ENCODE measurements at places on chromosomes 1 and 21.

DNA sequence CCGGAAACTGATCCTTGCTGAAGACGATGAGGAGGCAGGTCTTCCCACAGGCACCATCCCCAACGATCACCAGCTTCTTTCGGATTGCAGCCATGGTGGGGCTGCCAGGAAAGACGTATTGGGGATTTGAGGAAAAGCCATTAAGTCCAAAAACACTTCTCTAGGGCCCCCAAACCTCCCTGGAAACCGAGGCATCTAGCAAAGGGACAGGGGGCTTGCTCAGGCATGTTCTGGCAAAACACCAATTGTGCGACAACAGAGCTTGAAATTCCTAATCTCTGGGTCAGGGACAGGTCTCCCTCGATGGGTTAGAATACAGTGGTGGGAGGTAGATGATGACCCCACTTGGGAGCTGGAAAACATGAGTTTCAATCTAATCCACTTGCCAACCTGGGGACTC lies 3.2 kb downstream of the RHOC start:
- DNase-seq = no peak

DNA sequence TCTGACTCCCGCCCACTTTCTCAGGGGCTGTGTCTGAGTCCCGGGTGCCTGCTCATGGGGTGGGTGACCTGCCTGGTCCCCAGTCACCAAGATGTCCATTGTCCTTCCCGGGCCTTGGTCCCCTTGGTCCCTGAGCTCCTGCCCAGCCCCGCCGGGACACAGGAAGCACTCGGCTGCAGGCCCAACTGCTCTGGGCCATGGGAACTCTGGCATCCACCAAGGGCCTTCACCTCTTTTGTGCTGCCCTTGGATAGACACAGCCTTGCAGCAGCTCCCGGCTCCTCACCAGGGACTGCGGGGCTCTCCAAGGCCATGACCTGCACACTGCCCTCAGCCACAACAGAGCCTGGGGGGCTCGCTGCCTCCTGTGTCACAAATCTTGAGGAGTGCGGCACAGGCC lies 22.1 kb upstream of the MX1 start:
- DNase-seq = no peak

GRCh38 chr21:14616380-14617039 lies 70.4 kb upstream of the SAMSN1 start:
- no peak for DNase-seq

DNA sequence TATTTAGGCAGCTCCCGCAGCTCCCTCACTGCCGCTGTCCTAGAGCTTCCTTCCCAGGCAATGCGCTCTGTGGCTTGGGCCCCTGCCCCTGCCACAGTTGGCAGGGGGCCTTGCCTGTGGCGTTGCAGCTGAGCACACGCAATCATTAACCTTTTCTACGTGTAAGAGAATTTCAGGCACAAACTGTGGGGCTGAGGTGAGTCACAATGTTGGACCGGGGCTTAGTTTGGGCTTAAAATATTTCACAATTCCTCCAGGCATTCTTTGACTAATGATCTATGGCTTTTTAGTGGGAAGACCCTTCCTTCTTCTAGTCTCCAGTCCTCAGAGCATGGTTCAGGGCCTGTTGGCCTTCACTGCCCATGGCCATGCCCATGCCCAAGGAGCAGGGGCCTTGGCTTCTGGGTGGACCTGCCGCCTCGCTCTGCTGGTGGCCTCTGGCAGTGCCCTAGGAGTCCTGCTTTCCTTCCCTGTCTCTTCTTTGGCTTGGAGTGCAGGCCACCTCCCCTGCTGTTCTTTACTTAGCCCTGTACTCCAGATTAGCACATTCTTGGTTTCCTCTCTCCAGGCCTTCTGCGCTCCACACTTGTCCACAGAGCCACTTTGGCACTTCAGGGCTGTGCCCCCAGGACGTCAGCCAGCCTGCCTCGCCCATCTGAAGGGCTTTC lies 39.2 kb downstream of the MAPKAPK2 start:
- DNase-seq = no peak

GRCh38 chr1:57850176-57850940 lies 426.5 kb upstream of the DAB1 start:
- DNase-seq = no peak

- DNase-seq = no peak
These were observed 41.0 kb upstream of the ID3 start for GRCh38 chr1:23600283-23600682.

DNA sequence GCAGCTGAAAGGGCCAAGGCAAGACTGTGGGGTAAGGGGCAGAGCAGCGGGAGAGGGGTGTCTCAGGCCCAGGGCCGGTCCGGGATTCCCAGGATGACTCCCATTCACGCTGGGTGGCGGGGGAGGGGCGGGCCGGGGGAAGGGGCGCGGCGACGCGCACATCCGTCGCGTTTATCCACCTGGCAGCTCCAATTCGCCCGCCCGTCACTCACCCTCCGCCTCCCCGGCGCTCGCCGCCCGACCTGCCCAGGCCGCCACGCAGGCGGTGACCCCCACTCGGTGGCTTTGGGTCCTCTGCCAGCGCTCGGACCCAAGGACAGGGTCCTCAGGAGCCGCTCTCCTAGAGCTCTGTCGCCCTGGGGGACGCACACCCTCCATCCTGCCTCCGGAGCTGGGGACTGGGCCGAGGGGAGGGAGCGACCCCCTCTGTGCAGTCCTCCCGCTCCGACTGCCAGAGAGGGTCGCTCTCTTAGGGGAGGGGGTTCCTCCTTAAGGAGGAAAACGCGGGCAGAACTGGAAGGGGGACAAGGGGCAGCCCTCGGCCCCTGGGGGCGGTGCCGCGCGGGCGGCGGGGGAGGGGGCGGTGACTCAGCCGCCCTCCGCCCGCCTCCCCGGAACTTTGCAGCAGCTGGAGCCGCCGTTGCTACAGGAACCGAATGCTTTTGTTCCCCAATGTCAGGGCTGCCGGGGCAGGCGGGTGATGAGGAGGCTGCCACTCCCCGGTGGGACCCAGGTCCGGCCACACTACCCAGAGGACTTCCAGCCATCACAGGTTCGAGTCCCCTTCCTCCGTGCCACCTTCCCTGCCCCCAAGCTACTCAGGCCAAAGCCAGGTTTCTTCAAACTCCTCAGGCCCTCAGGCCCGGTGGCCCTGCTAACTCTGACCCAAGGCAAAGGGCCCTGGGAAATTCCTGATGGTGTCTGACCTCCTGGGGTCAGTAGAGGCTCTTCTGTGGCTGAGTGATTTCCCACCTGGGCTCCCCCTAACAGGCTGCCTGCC lies 3.4 kb downstream of the ADGRB2 start:
- DNase-seq = peak; percentile 61

DNA sequence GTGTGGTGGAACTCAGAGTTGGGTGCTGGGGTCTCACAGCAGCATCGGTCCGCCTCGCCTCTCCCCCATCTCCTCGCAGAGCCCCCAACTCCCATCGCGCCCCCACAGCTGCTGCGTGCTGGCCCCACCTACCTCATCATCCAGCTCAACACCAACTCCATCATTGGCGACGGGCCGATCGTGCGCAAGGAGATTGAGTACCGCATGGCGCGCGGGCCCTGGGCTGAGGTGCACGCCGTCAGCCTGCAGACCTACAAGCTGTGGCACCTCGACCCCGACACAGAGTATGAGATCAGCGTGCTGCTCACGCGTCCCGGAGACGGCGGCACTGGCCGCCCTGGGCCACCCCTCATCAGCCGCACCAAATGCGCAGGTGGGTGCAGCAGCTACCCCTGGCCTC lies 24.2 kb downstream of the PTPRU start:
- DNase-seq = no peak

DNA sequence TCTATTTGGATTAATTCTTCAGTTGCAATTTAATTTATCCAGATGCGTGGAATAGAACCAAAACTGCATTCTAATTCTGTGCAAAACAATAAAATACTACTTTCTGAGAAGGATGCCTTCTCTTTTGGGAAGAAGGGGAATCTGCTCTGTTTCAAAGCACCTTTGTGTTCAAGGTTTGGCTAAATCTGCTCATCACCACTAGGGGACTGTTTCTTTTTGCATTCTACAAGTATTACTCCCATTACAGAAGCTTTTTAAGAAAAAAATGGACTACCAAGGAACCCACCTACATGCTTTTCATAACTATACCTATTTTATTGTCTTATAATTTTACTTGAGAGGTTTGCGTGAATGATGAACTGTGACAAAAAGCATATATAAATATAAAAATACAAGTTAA lies 18.2 kb downstream of the MRPS6 start:
- no peak for DNase-seq

DNA sequence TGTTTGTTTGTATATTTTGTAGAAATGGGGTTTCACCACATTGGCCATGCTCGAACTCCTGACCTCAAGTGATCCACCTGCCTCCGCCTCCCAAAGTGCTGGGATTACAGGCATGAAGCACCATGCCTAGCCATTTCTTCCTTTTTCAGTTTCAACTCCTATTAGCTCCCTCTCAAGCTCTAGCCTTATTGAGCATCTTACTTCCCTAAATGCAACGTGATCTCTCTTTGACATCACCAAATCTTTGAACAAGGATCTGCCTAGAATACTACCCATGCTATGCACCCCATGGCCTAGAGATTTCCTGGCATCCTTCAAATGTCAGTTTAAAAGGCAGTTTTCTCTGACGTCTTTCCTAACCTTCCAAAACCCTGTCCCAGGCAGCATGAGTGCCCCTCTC lies 91.1 kb upstream of the NR5A2 start:
- DNase-seq = no peak

DNA sequence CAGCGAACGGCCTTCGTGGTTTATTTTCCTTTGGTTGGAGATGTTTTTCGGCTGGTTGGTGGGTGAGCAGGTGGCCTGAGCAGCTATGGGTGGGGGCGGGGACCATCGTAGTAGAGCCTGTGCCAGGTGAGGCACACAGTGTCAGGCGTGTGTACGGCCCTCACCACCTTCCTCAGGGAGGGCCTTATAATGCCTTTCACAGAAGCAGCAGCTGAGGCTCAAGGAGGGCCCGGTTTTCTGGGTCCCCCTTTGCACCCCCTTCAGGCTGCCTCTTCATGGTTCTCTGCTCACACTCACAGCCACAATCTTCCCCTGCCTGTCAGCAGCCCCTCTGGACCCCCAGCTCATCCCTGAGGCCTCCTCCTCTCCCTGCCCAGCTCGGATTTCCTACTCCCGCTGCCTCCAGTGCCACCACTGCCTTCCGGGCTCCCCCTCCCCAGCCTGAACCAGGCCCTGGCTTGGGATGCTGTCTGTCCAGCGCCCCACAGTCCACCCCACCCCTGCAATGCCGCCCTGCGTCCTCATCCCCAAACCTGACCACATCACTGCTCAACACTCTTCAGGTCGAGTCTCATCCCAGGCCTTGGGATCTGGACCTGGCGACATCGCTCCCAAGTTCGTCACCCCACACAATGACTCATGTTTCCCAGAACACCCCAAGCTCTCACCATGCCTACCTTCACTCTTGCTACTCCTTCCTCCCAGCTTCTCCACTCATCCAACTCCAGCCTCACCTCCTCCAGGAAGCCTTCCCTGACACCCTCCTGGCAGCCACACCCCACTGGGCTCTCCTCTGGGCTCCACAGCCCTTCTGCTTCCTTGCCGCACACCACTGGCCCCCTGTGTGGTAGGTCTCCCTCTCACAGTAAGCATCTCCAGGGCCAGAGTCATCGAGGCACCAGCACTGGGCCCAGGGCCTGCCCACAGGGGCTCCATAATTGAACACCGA lies 53.9 kb downstream of the DMRTB1 start:
- DNase-seq = no peak
